ENCODE measurements at places on chromosomes 1 and 21.
A peak's percentile ranks its signal among the peaks of the same experiment; 100 is the strongest.

DNA sequence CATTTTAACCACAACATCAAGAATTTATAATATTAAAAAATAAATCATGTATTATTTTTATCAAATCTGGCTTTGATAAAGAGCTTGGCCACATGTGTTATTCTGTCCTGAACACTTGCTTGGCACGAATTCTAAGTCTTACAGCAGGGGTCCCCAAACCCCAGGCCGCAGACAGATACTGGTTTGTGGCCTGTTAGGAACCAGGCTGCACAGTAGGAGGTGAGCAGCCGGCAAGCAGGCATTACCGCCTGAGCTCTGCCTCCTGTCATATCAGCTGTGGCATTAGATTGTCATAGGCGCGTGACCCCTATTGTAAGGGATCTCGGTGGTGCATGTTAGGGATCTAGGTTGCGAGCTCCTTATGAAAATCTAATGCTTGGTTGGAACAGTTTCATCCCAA is 127.6 kb upstream of the IVNS1ABP start:
- DNase-seq: no peak

- no peak for DNase-seq
Measured at GRCh38 chr1:3570066-3570986, 41.0 kb downstream of the MEGF6 start.

- DNase-seq: no peak
Measured at GRCh38 chr21:37263827-37264600, 3.1 kb downstream of the VPS26C start.

GRCh38 chr1:94552071-94552586 is 10.6 kb upstream of the F3 start:
- no peak for DNase-seq

- DNase-seq: no peak
Measured at GRCh38 chr1:225652729-225653462, at the start of gene ENAH. ENAH (minus strand) TSS chr1:225653123; CDS start chr1:225652690, 433 bp downstream.

DNA sequence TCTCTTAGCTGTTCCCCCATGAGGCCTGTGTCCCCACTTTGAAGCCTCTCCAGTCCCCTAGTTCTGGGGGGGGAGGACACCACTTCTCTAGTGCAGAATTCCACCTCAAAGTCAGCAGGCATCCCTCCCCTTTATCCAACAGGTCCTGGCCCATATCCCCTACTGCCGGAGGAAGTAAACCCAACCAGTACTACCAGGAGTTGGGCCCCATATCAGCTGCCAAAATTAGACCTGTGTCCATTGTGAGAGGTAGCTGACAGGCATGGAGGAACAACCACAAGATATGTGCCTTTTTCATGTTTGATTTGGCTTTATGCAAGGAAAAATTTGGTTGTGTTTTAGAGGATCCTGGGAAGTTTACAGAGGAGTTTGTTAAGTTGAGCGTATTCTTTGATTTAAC is 22.1 kb upstream of the SLC6A9 start:
- no peak for DNase-seq

GRCh38 chr1:26772687-26773086 is 15.1 kb upstream of the PIGV start:
- peak; percentile 98 for DNase-seq

GRCh38 chr1:218217040-218217439 is 68.1 kb upstream of the RRP15 start:
- no peak for DNase-seq

DNA sequence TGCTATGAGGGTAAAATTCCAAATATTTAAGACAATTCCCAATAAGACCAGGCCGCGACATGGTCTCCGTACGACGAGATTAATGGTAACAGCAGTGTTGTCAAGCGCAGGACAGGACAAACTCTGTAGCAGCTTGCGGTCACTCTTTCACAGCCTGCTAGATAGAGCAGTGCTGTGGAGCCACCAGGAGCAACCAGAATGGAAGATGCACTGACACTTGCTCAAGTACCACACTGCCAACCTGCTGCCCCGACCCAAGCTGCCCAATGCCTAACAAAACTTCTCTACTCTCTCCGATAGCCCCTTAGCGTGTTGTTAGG is 636 bp downstream of the WARS2 start:
- DNase-seq: no peak

DNA sequence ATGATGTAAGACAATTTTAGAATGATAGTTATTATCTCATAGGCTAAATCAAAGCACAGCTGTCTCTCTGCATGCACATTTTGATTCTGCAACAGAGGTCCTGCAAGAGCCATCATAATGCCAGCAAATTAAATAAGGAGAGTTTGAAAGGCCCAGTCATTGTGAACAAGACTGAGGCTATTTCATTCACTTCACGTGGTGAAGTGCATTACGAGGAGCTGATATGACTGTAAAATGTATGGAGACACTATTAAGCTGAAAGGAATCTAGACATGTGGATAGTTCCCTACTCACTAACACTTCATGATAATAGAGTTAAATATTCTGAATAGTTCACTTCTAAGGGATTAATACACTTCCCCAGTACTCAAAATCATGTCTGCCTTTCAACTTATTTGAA is 299.0 kb downstream of the SMYD3 start:
- DNase-seq: no peak

DNA sequence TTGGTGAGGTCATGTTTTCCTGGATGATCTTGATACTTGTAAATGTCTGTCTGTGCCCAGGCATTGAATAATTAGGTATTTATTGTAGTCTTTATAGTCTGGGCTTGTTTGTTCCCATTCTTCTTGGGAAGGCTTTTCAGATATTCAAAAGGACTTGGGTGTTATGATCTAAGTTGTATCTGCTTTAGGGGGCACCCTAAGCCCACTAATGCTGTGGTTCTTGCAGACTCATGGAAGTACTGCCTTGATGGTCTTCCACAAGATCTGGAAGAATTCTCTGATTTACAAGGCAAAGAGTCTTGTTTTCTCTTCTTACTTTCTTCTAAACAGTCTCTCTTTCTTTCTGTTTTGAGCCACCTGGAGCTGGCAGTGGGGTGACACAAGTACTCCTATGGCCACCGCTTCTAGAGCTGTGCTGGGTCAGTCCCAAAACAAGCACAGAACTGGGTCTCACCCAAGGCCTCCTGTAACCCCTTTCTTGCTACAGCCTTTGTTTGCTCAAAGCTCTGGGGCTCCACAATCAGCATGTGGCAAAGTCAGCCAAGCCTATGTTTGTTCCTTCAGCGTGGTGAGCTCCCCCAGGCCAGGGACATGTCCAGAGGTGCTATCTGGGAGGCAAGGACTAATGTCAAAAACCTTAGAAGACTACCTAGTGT is 12.6 kb downstream of the VN1R5 start:
- DNase-seq: no peak

GRCh38 chr1:207219979-207220889 is 101.2 kb upstream of the CD55 start:
- no peak for DNase-seq

- no peak for DNase-seq
Measured at GRCh38 chr21:42452401-42453223, 43.4 kb downstream of the RSPH1 start.

- DNase-seq: no peak
Measured at GRCh38 chr1:5680600-5680999, 311.6 kb downstream of the NPHP4 start.

GRCh38 chr1:27037518-27037917 is 24.9 kb upstream of the TENT5B start:
- no peak for DNase-seq

DNA sequence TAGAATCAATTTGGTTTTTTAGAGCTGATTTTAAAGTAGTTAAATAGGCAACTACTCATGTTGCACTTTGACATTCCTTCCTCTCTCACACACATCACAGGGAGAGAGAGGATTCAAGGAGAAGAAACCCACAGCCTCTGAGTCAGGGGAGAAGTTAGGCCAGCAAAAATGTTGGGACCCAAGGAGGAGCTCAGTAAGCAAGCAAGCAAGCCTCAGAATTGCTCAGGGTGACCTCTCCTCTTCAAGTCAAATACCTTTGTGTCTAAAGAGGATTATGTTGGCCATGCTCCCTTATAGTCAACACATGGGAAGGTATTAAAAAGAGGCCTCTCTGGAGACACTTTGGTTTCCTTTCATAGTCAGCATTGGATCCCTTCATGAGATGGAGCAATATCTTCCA is 80.5 kb upstream of the WARS2 start:
- no peak for DNase-seq

- DNase-seq: no peak
Measured at GRCh38 chr1:178143730-178144690, 50.1 kb downstream of the RASAL2 start.

DNA sequence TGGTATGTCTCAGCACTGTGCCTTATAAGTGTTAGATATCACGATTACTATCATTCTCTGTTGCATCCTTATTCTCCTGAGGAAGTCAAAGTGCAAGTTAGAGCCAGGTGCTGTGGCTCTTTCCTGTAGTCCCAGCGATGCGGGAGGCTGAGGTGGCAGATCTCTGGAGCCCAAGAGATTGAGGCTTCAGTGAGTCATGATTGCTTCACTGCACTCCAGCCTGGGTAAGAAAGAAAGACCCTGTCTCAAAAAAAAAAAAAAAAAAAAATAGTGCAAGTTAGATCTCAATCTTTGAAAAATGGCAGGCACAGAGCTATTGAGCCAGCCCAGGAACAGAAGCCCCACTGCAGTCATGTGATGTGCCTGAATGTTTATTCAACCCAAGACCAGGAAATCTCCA is 147.8 kb upstream of the POGK start:
- no peak for DNase-seq

DNA sequence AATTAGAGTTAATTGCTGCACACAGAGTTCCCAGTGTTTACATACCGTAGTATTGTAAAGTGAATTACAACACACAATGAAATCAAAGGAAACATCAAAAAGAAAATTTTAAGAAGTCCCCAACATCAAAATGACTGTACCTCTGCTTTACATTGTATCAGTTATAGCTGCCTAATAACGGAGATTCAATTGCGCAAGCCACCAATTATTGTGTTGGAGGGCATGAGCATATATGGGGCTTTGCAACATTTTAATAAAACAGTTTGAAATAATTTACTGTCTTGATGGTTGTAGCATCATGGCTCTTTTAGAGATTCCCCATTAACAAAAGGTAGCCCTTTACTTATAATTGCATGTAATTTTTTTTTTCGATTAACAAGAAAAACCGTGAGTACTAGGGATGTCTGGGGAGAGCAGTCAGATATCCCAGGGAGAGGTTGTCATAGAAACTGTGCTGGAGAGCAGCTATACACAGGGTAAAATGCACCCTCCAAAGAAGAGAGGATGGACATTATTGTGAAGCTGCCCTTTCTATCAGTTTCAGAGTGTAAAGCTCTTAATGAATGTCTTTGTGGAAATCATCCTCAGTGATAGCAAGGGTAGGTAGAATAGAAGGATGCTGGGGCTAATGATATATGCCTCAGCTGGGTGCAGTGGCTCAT is 55.9 kb upstream of the BTG3 start:
- DNase-seq: no peak

GRCh38 chr1:246689409-246690008 is 34.7 kb upstream of the SCCPDH start:
- DNase-seq: no peak

- no peak for DNase-seq
Measured at GRCh38 chr1:168148916-168149315, 12.2 kb upstream of the GPR161 start.

- DNase-seq: no peak
Measured at GRCh38 chr1:5599541-5599940, 392.7 kb downstream of the NPHP4 start.

DNA sequence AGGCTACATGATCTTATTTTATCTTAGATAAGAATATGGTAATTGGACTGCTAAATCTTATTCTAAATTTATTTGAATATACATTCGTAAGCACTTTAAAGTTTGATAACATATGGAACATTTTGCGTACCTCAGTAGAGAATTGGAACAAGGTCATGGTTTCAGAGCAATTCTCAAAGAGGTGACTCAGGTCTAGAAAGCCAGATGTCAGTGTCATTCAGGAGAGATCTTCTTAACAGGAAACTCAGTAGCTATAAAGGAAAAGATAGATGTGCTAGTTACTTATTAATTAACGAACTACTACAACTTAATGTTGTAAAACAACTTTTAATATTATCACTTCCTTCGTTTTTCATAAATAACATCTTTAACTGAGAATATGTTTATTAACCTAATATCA is 142.5 kb downstream of the USP25 start:
- no peak for DNase-seq

- no peak for DNase-seq
Measured at GRCh38 chr21:45152265-45152746, 77.9 kb downstream of the ADARB1 start.

- no peak for DNase-seq
Measured at GRCh38 chr1:53448241-53448841, 10.9 kb upstream of the DMRTB1 start.

GRCh38 chr21:42233067-42233961 is 14.4 kb downstream of the ABCG1 start:
- DNase-seq: no peak

DNA sequence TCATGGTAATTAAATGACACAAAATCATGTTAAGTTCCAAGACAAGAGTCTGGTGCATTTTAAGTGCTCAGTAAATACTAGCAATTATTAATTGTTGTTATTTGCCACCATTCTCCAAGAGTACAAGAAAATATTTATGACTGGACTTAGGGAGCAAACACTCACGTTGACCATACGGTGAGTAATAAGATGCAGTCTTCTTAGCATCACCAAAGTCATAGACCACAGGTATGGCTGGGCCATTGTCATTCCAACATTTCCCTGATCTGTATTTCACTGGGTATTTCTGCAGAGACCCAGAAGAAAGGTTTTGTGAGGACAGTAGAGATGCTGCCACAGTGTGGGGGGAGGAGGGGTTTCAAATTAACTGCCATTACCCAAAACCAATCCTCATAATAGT is 4.7 kb downstream of the ITLN2 start:
- no peak for DNase-seq

DNA sequence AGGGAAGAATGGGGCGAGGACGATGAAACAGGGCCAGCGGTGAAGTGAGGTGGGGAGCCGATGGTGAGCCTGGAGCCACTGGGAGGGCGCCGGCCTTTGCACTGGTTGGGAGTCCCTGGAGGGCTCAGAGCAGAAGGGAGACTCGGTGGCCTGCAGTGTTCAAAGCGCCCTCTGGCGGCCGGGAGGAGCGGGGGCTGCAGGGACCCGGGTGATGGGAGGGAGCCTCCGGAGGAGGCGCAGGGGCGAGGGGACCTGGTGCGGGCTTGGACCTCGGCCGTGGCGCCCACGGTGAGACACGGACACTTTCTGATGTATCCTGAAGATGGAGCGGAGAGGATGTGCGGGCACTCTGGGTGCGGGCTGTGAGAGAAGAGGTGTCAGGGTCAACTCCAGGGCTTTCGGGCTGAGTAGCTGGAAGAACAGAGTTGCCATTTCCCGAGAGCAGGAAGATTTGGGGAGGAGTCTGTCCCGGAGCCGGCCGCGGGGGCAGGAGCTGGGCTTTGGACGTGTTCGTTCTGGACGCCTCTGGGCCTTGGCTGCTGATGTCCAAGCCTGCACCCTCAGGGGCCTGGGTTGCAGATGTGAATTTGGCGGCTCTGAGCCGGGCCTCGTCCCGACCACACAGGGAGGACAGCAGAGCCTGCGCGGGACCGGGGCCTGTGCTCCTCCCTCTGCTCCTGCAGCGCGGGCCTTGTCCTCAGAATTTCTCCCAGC is 29.7 kb downstream of the HEYL start:
- no peak for DNase-seq
